Endodermal cell (in vitro differentiated cells): ENCODE measurements at places on chromosomes 12 and 14. TPM values are rescaled to one million over a fixed set of nuclear protein-coding genes. Genes with fewer than 3 reads are reported as not detected.
A peak's percentile ranks its signal among the peaks of the same experiment; 100 is the strongest.

- no peak for DNase-seq
These were observed 160.8 kb upstream of the SFSWAP start for GRCh38 chr12:131550121-131550520.

DNA sequence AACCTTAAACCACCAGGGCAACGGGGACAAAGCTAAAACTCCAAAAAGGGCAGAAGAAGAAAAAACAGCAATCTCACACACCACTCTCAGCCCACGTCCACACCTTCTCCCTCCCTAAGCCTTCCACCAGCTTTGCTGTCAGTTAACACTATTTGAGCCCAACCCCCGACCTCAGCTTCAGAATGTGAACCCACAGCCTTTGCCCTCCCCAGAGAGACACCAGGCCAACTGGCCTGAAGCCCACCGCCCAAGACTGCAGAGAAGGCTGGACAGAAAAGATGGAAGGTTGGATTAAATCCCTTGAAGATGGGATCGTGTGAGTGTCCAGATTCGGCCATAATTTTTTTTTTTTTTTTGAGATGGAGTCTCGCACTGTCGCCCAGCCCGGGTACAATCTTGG lies 22.4 kb downstream of the IRF2BPL start:
- DNase-seq, result peak; percentile 51

The AKAP3 gene
- 2.8 and 3.4 TPM in 2 replicates for total RNA-seq

GRCh38 chr14:22184157-22184829 lies 404.7 kb downstream of the DAD1 start:
- DNase-seq, result no peak

DNA sequence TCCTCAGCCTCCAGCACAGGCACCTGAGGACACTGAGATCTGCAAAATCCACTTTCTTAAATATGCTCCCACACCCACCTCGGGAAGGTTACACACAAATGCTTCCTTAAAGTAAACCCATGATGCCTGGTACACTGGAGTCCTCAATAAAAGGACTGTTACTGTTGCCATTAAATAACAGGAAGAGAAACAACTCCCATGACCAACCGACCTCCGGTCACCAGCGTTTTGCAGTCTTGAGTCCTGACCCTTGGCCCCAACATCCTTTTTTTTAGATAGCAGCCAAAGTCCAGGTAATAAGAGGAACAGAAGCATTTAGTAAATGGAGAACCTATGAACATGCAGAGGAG lies 42.4 kb downstream of the ITPK1 start:
- DNase-seq, result no peak

GRCh38 chr12:32124637-32125036 lies 18.0 kb downstream of the BICD1 start:
- peak; percentile 61 for DNase-seq

- DNase-seq, result peak; percentile 32
These were observed 69.9 kb downstream of the RASSF3 start for GRCh38 chr12:64680235-64680634.

DNA sequence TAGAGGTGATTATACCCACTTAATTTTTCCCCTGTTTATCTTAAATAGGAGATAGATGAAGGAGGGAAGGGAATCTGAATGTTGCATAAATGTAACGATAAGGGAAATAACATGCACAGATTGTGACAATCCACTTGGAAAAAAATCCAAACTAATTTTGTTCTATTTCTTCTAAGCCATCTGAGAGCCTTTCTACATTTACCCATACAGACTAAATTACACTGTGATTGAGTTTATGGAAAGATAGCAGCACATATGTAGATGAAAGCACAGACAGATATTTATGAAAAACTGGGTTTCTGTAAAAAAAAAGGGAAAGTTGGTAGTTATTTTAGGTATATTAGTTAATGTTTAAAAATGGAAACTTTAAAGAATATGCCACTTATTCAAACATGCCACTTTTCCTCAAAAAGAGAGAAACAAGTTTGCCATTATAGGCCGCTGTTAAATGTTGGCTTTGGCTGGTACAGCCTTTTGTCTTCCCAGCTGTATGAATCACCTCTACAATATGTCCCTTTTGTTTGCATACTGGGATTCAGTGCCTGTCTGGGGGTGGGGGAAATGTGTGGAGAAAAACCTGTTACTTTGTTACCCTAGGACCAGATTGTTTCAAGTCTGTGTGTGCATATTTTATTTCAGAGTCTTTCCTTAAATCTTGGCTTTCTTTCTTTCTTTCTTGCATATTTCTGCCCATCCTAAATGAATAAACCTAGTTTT lies 470.2 kb upstream of the LMO3 start:
- DNase-seq, result no peak

The SLC35E3 gene
- 12.7 and 14.6 TPM in 2 replicates for total RNA-seq

GRCh38 chr14:90058876-90059458 lies 2.8 kb upstream of the KCNK13 start:
- DNase-seq, result no peak

DNA sequence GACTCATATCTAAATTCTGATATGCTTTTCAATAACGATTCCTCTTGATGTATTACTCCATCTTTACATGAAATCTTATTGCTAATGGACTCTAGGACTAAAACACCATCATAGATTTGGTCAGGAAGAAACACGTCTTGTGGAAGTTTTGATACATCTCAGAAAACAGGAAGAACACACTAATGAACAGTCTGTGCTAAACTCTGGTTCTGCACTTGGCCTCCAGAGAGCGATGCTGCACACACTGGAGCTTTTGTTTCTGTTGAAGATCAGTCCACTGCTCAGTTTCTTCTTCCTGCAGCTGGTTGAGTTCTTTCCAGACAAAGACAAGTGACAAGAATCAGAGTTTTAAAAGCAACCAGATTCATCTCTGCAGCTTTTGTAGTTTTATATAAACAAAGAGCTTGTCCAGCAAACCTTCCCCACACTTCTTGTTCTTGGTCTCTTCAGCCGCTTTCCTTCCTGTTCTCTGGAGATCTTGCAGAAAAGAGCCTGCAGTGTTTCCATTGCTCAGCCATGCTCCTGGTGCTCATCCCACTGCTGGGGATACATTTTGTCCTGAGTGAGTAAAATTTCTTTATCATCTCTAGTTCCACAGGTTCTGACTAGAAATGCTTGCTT lies 229.1 kb upstream of the OR4E1 start:
- DNase-seq, result peak; percentile 66
